ENCODE measurements at places on chromosomes 13 and 19. TPM values are rescaled to one million over a fixed set of nuclear protein-coding genes. Genes with fewer than 3 reads are reported as not detected.

DNA sequence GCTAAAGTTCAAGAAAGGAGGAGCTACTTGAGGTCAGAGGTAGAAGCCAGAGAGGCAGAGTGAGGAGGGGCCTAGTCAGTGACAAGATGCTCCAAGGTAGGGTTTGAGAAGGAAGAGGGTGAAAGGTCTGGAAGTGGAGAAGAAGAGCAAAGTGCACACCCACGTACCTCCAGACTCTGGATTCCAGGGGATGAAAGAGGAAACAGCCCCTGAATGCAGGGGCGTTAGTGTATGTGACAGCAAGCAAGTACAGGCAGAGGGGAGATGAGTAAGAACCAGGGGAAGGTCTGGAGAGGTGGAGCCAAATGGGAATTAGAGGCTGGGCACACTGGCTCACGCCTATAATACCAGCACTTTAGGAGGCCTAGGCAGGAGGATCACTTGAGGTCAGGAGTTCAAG lies 8.7 kb downstream of the RPS28 start:
- no peak for DNase-seq

GRCh38 chr19:57813919-57814504 lies 701 bp downstream of the ZNF552 start:
- DNase-seq, result no peak

- DNase-seq, result no peak
These were observed 550.6 kb upstream of the ARGLU1 start for GRCh38 chr13:107118506-107118905.

GRCh38 chr13:64029343-64030093 lies 2613.9 kb upstream of the PCDH20 start:
- DNase-seq, result no peak

DNA sequence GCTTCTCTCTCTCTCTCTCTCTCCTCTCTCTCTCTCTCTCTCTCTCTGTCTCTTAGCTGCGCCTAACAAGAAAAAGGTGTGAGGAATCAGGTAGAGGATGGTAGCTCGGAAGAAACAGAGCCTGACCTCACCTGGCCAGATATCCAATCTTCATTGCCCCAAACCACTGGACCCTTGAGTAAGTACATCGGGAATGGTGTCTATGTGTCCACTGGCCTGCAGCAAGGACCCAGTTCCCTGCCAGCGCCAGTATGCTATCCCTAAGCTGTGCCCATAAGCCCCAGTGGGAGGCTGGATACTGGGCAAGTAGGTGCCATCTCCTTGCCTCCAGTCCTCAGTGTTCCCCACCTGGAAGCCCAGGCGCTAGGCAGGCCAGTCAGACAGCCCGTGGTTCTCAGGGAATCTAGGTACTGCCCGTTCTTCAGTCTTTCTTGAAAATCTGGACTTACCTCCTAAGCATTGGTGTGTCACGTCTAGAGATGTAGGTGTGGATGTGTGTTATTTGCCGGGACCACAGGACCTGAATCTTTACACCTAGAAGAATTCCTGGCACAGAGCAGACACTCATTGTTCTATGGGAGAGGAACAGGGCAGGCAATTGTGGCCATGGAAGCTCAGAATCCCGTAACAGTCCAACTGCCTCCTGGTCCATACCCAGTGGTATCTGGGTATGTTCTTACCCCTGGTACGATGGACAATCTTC lies 7.3 kb downstream of the URAD start:
- no peak for DNase-seq

Gene SYNGR4
- not detected for total RNA-seq

Gene BEST2
- not detected for total RNA-seq

Gene PROZ
- total RNA-seq, result not detected
